Activated CD8-positive, alpha-beta memory T cell treated with anti-CD3 and anti-CD28 coated beads for 4 hours (primary cell): ENCODE measurements at places on chromosomes 3 and 15.

GRCh38 chr3:38964204-38964603 is 87.5 kb downstream of the SCN11A start:
- DNase-seq = no peak

DNA sequence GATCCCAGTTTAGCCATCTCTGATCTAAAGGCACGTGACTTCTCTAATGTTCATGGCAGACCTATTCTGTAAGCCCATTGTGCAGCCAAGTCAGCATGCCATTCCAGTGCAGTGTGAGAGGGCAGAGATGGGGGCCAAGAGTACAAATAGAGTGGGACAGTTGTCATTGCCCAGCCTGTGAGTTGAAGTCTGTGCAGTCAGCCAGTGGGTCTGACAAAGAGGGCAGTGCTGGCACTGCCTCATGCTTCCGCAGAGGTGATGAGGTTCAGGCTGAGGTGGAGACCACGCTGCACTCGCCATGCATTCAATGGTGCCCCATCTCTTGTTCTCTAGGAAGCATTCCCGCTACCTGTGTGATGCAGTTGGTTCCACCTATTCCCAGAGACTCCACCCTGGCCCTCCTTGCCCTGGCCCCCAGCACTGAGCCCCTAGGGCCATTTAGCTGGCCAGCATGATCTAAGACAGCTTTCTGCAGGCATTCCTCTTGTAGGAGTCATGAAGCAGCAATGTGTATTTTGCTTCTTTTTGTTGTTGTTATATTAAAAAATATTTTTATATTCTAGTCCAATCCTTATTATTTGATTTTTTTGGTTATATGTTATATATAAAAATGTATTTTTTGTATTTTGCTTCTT is 3.7 kb downstream of the MRAS start:
- no peak for DNase-seq

DNA sequence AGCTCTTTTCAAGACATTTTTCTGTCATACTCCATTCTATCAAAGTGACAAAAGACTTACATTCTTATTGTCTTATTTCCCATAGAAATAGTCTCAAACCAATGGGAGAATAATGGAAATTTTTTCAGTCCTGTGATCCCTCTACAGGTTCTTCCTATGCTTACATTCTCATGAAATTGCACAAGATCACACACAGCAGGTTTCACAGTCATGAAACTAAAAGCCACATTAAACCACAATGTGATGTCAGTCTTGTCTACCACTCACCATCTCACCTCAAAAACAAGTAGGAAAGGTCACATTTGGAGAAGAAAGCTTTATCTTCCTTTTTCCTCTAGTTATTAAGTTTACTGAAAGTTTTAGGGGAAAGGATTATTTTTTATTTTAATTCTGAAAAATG is 161.0 kb upstream of the RORA start:
- DNase-seq = no peak

DNA sequence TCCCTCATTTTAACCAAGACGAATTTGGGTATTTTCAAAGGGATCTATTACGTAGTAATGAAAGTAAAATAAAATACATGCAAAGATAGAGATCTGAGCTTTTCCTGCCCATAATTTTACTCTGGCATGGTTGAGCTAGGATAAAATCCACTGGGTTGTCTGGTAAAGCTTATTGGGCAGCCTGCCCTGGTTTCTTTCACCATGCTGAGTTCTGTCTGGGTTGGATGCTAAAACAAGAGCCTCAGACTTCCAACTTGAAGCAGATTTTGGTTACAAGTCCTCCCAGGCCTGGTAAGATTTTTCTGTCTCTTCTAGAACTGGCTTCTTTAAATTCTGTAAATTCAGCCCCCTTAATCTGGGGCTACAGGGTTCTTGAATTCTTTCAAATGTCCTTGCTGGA is 86.8 kb downstream of the SAMMSON start:
- DNase-seq = no peak

DNA sequence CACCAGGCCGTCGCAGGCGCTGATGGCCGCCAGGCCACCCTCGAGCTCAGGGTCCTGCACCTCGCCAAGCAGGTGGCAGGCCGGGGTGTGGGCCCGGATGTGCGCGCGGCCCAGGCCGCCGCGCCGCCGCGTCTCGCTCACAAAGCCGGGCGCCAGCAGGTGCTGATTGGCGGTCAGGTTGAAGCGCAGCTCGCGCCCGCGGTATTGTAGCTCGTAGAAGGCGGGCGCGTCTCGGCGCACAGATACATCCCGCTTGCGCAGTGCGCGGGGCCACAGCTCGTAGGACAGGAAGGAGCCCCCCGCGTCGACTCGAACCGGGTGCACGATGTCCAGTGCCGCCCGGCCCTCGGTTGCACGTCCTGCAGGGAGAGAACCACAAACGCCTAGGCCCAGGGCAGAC is 11.1 kb downstream of the ADAMTS7 start:
- no peak for DNase-seq

DNA sequence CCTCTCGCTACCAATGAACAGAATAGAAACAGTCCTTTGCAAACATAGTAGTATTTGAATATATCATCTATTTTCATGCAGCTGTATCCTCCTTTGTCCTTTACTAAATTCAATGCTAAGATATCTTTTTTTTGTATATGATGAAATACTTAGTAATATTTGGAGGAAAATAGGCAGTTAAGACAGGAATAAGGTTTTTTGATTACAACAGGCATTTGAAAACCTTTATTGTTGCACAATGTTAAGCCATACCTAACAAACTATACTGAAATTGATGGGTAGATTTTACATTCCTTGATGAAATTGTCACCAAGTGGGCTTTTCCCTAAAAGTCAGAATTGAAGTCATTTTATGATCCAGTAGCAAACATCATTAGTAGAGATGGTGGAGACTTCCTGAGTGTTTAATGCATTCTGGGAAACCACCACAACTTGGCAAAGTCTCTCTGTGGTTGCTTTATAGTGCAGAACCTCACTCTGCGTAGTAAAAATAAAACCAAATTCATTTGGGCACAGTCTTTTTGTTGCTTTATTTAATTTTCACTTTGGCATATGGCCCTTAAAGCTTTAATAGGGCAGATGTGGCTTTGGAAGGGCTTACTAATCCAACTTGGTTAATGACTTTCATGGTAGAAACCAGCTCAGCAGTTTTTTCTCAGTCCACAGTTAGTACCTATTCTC is 216.0 kb downstream of the DIPK2A start:
- DNase-seq = no peak

DNA sequence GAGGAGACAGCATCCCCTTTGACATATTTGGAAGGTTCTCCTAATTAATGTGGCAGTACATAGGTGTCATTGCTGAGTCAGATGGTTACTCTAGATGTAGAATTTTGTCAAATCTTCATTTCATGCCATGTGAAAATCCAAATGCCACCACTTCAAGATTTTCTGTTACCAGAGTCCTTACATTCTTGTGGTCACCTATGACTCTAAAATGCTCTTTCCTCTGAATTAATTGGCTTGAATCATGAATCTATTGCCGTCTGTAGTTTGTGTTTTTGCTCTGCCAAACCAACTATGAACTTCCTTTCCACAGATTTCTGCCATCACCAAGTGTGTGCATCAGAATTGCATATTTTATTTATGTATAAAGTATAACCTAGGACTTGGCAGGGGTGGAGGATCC is 269.4 kb upstream of the ZPLD1 start:
- DNase-seq = no peak

GRCh38 chr3:184968115-184968514 is 156.1 kb downstream of the VPS8 start:
- DNase-seq = no peak

DNA sequence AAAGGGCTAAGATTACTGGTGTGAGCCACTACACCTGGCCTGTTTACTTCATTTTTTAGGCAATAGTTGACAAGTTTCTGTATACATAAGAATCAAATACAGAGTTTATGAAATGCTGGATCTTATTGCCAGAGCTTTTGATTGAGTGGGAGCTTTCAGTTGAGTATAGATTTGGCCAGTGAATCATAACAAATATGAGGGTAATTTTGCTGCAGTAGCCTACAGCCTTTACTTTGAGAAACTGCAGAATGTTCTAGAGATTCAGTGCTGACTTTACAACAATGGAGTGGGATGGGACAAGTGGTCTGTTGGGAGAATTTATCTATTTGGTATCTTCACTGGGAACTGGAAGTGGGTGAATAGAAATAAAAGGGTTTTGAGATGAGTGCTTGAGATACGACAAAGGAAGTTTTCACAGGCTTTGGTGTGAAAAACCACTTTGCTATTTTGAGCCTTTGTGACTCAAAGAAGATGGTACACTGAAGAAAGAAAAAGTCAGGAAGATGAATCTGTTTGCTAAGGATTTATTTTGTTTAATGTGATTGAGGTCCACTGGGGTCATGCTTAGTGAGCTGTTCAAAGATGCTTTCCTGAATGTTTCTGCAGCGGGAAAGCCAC is 227.8 kb downstream of the UBE2E2 start:
- DNase-seq = no peak

- no peak for DNase-seq
These were observed 72.9 kb upstream of the SLC6A1 start for GRCh38 chr3:10919636-10920035.

DNA sequence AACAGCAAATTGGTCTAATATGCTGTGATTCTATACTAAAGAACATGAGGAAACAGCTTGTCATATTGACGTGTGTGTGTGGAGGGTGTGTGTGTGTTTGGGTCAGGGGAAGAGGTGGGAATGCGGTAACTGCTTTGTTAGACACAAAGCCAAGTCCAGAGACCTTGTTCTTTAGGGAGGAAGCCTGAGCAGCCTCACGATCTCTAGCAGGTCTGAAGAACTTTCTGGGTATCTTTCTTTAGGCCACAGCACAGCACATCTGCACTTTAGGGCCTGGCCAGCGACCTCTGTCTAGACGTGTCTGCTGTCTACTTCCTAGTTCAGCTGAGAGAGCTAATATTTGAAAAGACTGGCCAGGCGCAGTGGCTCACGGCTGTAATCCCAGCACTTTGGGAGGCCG is 220.0 kb upstream of the TPRG1 start:
- DNase-seq = no peak

DNA sequence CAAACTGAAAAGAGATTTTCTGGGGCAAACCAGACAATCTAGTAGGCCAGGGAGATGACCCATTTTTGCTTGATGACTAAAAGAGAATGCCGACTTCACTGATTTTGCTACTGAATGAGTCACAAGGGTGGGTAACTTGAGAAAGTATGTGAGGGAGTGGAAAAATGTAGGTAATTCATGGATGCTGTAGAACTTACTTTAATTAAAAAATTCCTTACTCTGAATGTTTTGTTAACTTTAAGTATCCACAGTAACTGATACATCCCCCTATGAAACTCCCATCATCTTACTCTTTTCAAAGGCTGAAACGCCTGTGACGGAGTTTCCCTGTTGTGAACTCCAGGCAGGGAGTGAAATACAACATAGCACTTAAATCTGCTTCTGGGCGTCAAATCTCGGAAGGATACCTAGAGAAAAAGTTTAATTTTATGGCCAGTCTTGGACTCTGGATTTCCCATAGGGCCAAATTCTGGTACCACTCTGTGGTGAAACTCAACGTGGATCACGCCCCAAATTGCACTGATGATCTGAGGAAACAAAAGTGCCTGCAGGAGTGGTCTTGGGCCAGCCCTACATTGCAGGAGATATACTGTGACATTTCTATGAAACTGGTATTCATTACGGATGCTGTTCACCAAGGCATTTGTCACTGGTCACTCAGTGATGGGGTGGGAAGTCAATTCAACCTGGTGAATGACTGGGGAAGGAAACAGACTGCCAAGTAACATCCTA is 24.0 kb downstream of the GOLIM4 start:
- no peak for DNase-seq

DNA sequence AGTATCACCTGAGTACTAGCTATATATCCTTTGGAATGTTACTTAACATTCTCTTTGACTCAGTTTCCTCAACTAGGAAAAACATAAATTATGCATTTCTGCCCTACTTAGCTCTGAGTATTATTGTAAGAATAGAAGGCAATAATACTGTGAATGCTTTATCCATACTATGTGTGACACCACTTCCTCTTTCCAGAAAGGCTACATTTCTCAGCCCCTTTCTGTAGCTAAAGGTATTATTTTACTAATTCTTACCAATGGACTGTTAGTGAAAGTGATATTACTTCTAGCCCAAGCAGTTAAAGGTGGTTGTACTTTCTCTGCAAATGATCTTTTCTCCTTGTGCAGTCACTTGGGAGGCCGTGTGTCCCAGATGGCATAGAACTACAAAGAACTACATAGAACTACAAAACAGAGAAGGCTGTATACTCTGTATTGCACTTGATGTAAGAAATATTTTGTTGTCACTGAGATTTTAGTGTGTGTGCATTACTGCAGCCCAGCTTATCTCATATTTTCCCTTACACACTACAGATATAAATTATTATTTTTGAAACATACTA is 35.1 kb downstream of the MYH15 start:
- no peak for DNase-seq

DNA sequence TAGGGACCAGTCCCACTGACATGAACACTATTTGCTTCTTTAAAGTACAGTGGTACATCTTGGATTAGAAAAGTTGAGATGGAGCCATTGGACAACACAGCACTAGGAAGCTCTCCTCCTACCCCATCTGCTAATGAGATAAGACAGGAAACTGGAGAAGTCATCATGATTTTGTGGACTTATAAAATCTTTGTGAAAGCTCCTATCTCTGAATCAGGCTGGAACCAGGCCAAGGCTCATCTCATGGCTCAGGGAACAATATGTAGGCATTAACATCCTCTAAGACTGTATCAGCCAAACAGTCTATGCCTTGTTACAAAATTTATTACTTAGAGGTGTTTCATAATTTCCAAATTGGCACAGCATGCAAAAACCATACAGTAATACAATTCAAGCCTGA is 84.1 kb downstream of the BOC start:
- DNase-seq = no peak

DNA sequence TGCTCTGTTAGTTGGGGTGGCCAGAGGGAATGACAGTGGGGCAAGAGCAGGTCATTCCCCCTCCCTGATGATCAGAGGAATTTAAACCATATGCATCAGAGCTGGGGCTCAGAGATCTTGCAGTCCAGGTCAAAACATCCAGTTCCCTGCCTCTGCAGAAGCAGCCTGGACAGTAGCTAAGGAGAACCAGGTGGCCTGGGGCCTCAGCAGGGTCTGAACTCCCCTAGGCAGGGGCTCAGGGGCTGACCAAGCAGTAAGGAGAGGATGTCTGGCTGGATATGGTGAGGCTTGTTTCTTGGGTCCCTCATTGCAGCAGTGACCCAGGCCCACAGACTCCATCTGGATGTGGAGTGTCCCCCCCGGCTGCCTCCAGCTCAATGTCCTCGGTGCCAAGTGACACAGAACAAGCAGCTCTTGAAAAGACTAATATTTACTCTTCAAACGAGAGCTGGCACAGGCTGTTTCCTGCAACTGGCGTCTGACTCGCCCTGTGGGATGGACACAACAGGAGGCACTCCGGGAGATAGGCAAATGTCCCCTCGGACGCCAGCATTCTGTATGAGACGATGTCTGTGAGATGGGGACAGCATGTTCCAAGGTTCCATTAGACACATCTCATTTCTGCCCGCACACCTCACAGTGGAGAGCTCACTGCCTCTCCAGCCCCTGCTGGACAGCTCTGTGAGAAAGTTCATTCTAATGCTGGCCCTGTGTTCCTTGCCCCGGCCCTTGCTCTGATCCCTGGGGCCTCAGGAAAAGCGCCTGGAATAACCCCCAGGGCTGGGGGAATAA is 37.1 kb downstream of the SEC22C start:
- no peak for DNase-seq

GRCh38 chr3:9168241-9168741 is 81.2 kb downstream of the SRGAP3 start:
- DNase-seq = no peak

- no peak for DNase-seq
These were observed 700.5 kb upstream of the NAALADL2 start for GRCh38 chr3:174158674-174159073.
